ENCODE measurements at places on chromosomes 4 and X.

GRCh38 chr4:109910256-109910655 lies 2.4 kb upstream of the EGF start:
- no peak for DNase-seq

GRCh38 chrX:49992853-49993252 lies 70.5 kb downstream of the CLCN5 start:
- no peak for DNase-seq

GRCh38 chrX:115560978-115561604 lies at the start of gene PLS3:
Gene PLS3, plus strand, starts transcription at chrX:115561174. Its CDS starts 49,077 bp downstream, at chrX:115610251.
- no peak for DNase-seq

DNA sequence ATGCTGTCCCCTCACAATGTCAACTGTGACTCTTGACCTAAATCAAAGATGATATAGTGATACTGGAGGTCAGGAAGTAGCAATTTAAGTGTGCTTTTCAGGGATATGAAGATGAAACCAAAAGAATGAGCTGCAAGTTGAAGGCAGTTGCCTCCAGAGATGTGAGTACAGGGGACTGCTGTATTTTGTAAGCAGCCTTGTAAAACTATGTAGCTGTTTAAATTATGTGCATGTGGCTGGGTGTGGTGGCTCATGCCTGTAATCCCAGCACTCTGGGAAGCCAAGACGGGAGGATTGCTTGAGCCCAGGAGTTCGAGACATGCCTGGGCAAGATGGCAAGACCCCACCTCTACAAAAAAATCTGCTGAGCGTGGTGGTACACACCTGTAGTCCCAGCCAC lies 15.1 kb upstream of the TNIP2 start:
- DNase-seq = no peak

GRCh38 chr4:92421920-92422319 lies 118.2 kb downstream of the GRID2 start:
- no peak for DNase-seq

DNA sequence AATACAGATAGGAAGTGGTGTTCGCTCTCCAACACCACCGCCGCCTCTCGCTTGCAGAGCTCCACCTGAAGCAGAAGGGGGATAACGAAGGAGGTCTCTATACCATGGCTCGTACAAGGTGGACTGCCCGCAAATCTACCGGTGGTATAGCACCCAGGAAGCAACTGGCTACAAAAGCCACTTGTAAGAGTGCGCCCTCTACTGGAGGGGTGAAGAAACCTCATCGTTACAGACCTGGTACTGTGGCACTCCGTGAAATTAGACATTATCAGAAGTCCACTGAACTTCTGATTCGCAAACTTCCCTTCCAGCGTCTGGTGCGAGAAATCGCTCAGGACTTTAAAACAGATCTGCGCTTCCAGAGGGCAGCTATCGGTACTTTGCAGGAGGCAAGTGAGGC lies 5.2 kb upstream of the BMP15 start:
- DNase-seq = no peak

GRCh38 chrX:39162322-39162735 lies 361.1 kb downstream of the MID1IP1 start:
- DNase-seq = no peak

GRCh38 chr4:184988611-184989010 lies 29.7 kb upstream of the HELT start:
- no peak for DNase-seq

- DNase-seq = no peak
Observed at GRCh38 chr4:183343730-183344129, 21.5 kb upstream of the CLDN24 start.

DNA sequence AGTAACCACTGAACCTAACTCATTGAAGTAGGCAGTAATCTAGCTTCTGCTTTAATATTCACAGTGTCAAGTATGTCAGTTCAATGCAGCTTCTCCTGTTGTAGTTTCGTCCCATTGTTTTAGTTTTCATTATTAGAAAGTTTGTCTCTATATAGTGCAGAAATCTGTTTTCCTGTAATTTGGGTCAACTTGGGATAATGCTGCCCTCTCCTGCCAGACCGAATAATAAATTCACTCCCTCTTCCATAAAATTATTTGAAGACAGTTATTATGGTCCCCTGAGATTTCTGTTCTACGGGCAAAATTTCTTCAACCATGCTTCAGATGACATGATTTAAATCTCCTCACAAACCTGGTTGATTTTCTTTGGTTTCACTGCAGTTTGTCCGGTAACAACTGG lies 4.6 kb upstream of the LUZP4 start:
- DNase-seq = no peak

GRCh38 chr4:40681600-40681999 lies 51.9 kb upstream of the RBM47 start:
- DNase-seq = no peak

DNA sequence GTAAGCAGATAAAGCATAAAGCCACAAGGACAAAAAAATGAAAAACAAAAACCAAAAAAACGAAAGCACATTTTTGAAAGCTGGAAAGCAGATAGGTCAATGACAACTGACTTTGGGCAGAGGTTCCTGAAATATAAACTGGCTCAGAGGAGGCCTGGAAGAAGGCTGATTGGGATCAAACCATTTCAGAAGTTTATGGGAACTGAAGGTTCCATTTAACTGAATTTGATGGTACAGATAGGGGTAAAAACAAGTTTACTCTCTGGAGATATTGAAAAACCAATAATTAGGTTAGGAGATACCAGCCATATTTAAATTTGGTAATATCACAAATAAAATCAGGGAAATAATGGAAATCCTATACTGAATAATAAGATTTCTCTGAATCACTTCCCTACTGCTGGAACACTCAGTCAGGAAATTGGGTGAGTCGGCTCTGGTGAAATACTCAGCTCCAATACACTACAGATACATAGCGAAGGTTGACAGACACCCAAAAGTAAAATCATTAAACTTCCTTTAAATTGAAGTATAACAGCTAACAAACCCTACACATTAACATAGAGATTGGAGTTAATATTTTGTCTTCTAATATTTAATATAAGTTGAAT lies 1584.3 kb downstream of the STIM2 start:
- DNase-seq = no peak

DNA sequence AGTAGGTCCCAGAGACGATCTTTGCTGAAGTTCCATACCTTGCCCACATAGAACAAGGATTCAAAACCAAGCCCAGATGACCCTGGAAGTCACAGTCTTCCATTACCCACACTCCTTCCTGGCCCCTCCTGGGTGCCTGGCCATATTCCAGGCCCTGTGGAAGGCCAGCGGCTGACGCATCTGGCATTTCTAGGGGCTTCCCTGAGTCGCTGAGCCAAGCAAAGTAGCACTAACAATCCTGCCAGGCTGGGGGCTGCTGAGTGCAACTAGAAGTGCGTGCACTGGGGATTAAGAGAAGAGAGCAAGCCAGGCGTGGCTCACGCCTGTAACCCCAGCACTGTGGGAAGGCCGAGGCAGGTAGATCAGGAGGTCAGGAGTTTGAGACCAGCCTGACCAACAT lies 175.2 kb upstream of the CPEB2 start:
- DNase-seq = no peak

DNA sequence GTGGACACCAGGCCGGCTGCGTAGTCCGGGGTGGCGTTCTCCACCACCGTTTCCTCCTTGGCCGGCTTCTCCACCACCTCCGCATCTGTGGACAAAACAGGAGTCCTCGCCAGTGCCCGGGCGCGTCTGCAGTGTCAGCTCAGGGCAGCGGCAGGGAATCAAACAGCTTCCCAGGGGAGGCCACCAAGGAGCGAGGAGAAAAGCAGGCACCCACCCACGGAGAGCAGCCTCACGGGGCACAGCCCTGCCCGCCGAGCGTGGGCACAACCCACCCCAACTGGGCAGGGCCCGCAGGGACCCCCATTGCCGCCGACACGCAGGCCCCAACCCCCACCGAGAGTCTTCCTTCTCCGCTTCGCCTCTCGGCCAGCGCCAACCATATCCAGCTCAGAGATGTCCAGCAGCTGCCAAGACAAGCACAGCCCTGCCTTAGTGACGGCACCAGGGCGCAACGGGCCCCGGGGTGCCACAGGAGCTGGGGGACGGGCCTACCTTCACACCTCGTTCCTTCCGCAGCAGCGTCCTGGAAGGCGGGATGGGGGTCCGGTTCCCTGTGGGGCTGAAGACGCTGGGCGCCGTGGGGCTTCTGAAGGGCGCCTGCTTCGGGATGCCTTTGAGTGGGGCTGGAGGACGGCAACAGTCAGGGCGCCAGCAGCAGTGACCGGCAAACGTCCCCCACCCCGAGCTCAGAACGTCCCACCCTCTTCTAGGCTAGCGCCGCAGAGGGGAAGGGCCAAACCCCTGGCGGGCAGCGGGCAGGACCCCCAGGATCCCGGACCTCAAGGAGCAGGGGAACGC lies 22.8 kb downstream of the NELFA start:
- no peak for DNase-seq

- DNase-seq = no peak
Observed at GRCh38 chrX:118807151-118808017, 16.2 kb upstream of the ZCCHC12 start.

DNA sequence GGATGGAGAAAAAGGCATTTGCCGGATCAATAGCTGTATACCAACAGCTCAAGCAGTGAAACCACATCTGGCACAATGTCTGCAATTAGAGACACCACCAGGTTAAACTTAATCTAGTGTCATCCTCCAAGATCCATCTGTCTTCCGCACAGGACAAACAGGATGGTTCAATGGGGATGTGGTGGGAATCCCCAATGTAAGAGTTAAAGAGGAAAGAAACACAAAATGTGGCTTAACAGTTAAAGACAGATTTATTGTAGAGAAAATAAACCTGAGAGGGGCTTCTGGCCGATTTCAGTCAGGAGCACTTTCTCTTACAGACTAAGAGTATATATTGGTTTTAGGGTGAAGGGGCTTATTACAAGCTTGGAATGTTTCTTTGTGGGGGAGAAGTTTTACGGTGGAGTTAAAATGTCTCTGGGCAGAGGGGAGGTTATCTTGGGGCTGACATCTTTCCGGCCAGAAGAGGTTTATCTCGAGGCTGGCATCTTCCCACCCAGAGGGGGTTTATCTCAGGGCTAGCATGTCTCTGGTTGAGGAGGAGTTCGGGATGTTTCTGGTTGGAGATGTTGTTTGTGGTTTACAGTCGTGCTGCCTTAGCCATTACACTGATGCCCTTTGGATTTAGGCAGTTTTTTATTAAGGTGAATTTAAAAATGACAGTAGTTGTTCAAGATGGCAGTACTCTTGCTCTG lies 61.7 kb downstream of the KANTR start:
- no peak for DNase-seq

DNA sequence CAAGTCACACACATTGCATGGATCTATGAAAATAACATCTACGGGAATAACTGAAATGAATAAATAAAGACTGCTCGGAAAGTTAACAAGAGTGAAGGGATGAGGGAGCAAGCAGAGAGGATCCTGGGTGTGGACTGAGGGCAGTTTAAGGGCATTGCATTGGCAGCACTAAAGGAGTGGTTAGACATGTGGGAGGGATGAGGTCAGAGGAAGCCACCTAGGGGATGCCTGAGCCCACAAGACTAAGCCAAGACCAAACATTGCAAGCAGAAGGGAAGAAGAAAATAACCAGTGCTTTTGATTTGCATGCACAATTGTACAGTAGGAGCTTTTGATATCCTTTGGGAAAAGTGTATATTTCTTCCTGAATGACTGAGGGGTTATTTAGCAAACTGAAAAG lies 106.1 kb downstream of the MSL3 start:
- no peak for DNase-seq

- DNase-seq = no peak
Observed at GRCh38 chr4:105588252-105588651, 35.8 kb downstream of the ARHGEF38 start.

GRCh38 chr4:92872604-92873003 lies 568.8 kb downstream of the GRID2 start:
- DNase-seq = no peak

DNA sequence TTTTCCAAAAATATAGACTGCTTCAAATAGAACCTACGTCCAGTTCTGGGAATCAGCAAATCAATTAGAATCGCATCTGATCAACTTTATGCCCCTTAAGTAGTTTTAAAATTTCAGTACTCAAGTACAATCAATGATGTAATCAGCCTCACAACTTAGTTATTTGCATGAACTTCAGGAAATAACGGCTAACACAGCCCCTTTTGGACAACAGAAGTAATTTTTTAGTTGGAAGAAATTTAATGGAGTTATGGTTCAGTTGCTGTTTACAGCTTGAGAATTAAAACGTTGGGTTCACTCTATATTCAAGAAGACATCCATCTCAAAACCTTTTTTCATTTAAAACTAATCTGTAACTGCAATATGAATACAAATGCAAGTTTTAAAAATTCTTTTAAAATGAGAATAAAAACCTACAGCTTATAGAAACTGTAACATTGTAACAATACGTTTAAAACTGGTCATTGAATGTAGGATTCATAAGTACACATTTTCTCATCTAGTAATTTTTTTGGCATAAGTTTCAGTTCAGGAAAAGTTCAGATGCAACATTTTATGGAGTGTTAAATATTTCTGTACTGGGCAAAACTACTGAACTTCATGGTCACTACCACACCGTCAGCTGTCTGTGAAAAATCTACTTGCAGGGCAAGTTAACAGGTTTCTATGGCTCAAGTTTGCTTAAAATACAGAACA lies 956 bp downstream of the TAPT1 start:
- no peak for DNase-seq

DNA sequence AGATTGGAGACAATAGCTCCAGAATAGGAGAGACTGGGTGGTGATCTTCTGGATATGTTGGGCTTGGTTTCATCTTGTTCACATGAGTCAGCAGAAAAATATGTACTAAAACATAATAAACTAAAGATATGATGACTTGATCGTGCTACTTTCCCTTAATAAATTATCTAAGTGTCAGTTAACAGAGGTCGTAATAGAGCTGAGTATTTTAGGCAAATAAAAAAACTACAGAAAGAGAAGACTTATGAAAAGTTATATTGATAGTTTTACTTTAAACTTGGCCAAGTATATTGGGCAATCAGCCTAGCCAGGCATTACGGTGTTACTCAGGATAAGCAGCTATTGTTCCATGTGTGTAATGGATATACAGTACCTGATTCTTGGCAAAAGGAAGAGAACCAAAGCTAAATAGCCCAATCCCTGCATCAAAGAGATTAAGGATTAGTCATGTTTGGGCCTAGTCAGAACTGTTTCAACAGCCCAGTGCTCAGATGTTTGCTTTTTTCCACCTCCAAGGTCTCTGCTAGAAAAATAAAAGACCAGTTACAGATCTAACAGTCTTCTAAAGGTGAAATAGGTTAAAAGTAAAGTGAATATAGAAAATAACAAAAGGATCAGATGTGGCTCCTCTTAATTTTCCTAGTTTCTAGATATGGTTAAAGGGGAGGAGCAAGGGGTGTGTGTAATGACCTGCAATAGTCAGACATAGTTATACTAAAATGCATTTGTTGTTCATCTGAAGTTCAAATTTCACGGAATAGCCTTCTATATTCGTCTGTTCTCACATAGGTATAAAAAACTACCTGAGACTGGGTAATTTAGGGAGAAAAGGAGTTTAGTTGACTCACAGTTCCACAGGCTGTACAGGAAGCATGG lies 262.6 kb downstream of the ADGRL3 start:
- no peak for DNase-seq

DNA sequence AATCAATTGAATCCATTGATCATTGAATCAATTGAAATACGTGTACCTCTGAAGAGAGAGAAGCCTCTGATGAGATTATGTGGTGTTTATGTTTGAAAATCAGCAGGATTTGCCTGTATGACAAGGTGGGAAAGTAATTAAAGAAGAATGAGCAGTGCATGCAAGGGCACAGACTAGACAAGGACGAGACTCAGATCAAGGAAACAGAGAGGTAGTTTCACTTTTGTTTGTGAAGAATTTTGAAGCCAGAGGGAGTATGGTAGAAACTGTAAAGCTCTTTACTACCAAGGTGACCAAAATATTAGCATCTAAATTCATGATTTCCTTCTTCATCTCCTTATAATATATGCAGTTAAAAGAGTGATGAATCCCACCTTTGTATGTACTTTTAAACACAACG lies 1830.0 kb upstream of the IGFBP7 start:
- DNase-seq = no peak

Data from stimulated activated CD8-positive, alpha-beta memory T cell treated with anti-CD3 and anti-CD28 coated beads, Interleukin-15, amount 100 ng/mL, for 24 hours (primary cell).